ENCODE measurements at places on chromosomes 1 and 21.
A peak's percentile ranks its signal among the peaks of the same experiment; 100 is the strongest.

DNA sequence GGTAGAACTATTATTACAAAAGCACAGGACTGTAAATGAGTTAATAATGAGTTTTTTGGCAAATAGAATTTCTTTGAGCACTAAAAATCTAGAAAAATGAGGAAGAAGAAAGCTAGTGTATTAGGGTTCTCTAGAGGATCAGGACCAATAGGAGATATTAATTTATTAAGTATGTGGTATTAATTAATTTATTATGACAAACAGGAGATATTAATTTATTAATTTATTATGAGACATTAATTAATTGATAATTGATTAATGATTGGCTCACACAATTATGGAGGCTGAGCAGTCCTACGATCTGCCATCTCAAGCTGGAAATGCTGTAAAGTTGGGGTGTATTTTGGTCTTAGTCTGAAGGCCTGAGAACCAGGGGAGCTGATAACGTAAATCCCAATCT lies 31.2 kb downstream of the PLA2G4A start:
- DNase-seq, result no peak

DNA sequence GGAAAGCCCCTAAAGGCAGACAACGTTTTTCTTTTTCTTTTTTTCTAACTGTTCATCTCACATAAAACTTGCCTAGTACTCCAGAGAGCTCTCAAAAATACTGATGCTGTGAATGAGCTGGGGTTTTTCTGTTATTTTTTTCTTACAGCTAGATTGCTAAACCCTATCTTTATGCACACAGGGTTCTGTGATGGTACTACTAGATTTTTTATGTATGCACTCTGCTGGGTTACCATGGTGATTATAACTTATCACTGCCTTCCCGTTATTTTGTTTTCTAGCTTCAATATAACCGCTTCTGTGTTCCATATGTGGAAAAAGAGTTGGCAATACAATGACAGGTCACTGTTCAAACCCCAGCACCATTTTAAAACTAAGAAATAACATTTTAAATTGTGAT lies 43.7 kb upstream of the KCNK1 start:
- no peak for DNase-seq

DNA sequence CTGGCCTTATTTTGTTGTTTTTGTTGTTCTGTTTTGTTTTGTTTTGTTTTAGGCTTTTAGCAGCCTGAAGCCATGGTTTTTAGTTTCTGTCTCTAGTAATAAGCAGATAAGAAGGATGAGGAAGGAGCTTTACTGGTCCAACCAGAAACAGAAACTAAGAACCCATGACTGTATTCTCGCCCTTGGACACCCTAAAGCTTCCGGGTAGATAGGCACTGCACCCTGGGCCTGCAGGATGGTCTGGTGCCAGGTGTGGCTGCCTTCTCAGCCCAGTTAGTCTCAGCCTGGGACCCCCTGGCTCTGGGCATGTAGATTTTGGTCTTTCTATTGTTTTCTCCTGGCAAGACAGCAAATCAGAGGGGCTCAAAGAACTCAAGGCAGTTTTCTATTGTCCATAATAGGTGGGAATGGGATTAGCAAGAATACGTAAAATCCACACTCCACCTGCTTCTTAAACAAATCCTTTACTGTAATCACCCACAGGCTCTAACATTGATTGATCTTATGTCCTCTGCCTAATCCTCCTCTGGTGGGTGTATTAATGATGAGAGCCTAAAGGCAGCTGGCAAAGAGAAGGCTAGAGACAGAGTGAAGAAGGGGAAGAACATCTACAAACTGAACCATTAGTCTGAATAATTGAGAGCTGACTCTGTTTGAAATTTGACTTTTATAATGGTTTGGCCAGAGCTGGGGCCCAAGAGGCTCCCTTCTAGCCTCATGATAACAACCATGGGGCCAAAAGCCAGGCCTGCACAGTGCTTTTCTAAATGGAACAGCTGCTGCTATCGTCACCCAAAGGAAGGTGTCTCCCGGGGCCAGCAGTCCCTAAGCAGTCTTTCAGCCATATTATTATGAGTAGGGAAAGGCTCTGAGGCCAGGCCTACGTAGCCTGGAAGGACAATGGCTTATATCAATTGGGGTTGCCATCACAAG lies 106.8 kb upstream of the ATP1A1 start:
- no peak for DNase-seq

DNA sequence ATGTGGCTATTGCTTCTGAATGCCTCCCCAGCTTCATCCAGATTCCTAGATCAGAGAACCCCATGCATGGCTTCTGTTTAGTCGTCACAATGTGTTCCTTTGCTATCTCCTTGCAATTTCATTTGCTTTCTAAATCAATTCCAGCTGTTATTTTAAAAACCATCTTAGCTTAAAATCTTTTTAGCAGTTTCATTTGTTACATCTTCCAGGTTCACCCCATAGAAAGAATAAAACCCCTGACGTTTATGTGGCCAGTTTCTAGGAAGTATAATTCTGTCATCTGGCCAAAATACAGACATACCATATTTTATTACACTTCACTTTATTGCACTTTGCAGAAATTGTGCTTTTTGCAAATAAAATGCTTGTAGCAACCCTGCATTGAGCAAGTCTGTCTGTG lies 278.4 kb downstream of the PTPRC start:
- DNase-seq, result no peak

DNA sequence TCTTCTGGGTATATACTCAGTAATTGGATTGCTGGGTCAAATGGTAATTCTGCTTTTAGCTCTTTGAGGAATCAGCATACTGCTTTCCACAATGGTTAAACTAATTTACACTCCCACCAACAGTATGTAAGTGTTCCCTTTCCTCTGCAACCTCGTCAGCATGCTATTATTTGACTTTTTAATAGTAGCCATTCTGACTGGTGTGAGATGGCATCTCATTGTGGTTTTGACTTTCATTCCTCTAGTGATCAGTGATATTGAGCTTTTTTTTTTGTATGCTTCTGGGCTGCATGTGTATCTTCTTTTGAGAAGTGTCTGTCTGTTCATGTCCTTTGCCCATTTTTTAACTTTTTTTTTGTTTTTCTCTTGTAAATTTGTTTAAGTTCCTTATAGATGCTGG lies 279.4 kb downstream of the PTGER3 start:
- DNase-seq, result no peak

DNA sequence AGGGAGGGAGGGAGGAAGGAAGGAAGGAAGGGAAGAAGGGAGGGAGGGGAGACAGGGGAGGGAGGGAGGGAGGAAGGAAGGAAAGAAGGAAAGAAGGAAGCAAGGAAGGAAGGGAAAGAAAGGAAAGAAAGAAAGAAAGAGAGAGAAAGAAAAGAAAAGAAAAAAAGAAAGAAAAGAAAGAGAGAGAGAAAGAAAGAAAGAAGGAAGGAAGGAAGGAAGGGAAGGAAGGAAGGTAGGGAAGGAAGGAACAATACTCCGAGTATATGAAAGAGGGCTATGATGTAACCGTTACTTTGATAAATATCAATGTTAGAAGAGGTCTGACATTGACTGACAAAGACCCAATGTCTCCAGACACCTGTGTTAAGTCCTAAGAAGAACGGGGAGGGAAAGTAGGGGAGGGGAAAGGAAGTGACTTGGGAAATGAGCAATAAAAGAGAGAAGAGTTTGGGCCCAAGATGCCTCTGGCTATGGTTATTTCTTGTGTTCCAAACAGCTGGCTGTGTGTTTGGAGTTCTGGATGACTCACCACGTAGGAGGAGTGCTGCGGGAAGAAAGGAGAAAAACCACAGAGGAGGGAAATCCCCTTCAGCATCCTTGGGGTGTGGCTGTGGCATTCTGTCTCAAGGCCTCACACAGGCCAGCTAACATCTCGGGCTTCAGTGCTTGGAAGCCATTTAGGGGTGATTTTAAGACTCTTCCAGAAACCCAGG lies 37.0 kb upstream of the RXRG start:
- DNase-seq, result no peak

GRCh38 chr1:229146647-229147046 lies 124.3 kb upstream of the RAB4A start:
- DNase-seq, result no peak

GRCh38 chr1:90850181-90850897 lies 133.2 kb upstream of the BARHL2 start:
- peak; percentile 43 for DNase-seq

- DNase-seq, result peak; percentile 39
Observed at GRCh38 chr1:231278100-231278790, 37.2 kb downstream of the GNPAT start.

- no peak for DNase-seq
Observed at GRCh38 chr1:167899253-167899681, 14.7 kb downstream of the ADCY10 start.

DNA sequence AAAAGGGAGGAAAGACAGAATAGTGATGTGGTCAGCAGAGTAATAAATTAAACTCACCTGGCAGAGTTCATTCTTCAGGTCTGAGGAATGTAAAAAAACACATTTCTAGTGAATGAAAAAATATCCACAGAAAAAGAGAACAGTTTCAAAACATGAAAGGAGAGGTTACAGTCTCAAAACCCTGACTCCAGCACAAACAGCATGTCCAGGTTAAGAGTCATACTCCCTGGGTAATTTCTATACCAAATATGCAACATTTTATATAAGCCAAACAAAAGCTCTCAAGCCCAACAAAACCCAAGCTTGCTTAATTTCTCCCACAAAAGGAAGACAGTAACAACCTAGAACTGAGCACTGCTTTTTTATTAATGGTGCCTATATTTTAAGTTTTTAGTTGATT lies 173.0 kb downstream of the NTMT2 start:
- no peak for DNase-seq

- peak; percentile 19 for DNase-seq
Observed at GRCh38 chr1:232377494-232377770, 252.5 kb downstream of the SIPA1L2 start.

- no peak for DNase-seq
Observed at GRCh38 chr1:65434255-65434654, 13.8 kb downstream of the LEPR start.

- no peak for DNase-seq
Observed at GRCh38 chr1:151238467-151238739, 16.1 kb upstream of the PSMD4 start.

DNA sequence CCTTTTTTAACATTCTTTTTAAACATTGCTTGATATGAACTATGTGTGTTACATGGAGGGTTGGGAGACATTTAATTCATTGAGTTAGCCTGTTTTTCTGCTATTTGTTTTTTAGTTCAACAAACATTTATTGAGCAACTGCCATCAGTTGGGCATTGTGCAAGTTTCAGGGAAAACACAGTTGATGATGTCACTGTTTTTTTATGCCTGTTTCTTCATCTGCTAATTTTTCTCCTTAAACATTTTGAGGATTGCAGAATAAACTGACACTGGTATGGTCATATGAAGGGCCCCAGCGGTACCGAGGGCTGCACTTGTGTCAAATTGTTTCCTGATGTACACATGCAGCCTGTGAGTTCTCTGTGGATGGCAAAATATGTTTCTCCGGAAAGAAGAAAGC lies 253.0 kb downstream of the FGGY start:
- DNase-seq, result peak; percentile 20

- DNase-seq, result no peak
Observed at GRCh38 chr21:37139902-37140301, 66.8 kb downstream of the TTC3 start.

Measured in body of pancreas (tissue), 4 donors.